Neural crest cell (in vitro differentiated cells): ENCODE measurements at places on chromosomes 6 and 20. TPM values are rescaled to one million over a fixed set of nuclear protein-coding genes. Genes with fewer than 3 reads are reported as not detected.

Gene DAAM2
- 17.6 and 18.2 TPM in 2 replicates for total RNA-seq

DNA sequence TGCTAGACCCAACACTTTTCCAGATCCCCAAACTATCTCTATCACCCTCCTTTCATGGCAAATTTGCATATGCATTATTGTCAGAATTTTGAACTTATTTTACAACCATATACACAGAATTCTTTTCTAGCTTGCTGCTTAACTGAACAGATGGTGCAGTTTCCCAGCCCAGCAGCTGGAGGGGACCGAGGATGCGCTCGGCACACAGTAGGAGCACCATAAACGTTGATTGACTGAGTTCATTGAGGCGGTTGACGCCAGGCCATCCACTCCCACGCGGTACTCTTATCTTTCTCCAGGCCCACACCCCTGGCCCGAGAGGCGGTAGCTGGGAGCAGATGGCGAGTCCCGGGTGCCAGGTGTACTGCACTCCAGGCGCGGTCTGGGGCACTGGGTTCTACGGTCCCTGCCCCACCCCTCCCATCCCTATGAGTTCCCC is 6.8 kb upstream of the SOX4 start:
- peak overlapping the region; percentile 99 for H3K4me3 ChIP-seq
- H3K36me3 ChIP-seq: peaks cover 26% of the 10 kb centered on the region
- no peaks in the 10 kb centered on the region for H3K27me3 ChIP-seq

Gene BPIFB1
- not detected in 2 replicates for total RNA-seq

- no peak for DNase-seq
- peaks cover 9% of the 10 kb centered on the region for H3K4me1 ChIP-seq
- no peak overlapping the region for H3K4me3 ChIP-seq
- H3K36me3 ChIP-seq: no peaks in the 10 kb centered on the region
- peak overlapping the region; percentile 40 for H3K27ac ChIP-seq
Measured at GRCh38 chr6:110567957-110568696, 91.7 kb upstream of the SLC22A16 start.

DNA sequence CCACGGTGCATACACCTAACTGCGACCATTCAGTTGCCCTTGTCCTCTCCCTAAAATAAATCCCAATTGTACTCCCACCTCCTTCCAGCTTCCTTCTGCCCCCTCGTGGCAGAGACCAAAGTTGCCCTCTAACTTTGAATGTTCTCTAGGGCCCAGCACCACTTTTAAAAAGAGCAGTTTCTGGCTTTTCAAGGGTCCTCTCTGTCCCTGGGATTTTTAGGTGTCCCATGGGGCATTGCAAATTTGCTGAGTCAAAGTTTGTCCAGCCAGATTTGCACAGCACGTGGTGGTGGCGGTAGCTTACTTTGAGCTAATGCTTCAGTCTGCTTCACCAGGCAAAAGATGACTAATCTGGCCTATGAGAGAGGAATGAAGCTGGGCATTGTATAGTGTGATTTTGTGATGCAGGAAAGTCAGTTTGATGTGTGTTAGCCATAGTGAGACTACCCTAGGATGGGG is 100.2 kb downstream of the PERP start:
- no peaks in the 10 kb centered on the region for H3K27me3 ChIP-seq
- H3K27ac ChIP-seq: no peak overlapping the region
- peaks cover 10% of the 10 kb centered on the region for H3K4me1 ChIP-seq
- no peaks in the 10 kb centered on the region for H3K36me3 ChIP-seq
- H3K4me3 ChIP-seq: no peak overlapping the region
- no peak for DNase-seq

DNA sequence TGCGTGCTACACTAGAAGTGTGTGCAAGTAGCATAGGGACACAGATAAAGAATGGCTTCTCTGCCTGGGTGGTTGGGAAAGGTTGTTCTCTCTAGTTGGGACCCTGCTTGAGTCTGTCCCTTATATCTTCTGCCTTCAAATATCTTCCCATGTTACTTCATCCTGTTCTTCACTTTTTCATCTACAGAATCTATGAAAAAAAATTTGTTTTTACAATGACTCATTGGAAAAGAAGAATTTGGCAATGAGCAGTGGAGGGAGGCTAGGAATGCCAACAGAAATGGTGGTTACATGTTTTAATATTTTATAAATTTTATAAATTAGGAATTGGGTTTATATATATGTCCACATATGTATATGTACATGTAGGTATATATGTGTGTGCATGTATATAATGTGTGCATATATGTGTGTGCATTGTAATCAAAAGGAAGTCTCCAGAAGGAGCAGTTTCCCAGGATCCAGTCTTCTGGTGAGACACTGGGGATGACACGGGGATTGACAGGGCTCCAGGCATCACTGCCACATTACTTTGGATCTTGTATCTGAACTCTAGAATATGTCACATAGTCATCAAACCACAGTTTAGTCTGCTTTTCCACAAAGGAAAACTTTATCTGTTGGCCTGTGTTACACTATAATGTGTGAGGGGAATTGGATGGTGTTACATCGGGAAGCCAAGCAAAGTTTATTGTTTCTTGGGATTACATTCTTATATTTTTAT is 75.3 kb upstream of the RIPOR2 start:
- H3K27ac ChIP-seq: no peak overlapping the region
- no peaks in the 10 kb centered on the region for H3K27me3 ChIP-seq
- no peak overlapping the region for H3K4me3 ChIP-seq
- DNase-seq: no peak
- no peaks in the 10 kb centered on the region for H3K36me3 ChIP-seq

GRCh38 chr6:23302514-23302913 is 733.1 kb downstream of the HDGFL1 start:
- no peaks in the 10 kb centered on the region for H3K27me3 ChIP-seq
- H3K4me1 ChIP-seq: no peaks in the 10 kb centered on the region
- no peak for DNase-seq
- H3K4me3 ChIP-seq: no peak overlapping the region
- no peak overlapping the region for H3K27ac ChIP-seq
- H3K36me3 ChIP-seq: no peaks in the 10 kb centered on the region

Gene LST1
- total RNA-seq: not detected in 2 replicates
